CD4-positive, alpha-beta memory T cell (primary cell): ENCODE measurements at places on chromosomes 5 and 9. TPM values are rescaled to one million over a fixed set of nuclear protein-coding genes. Genes with fewer than 3 reads are reported as not detected.
A peak's percentile ranks its signal among the peaks of the same experiment; 100 is the strongest.

DNA sequence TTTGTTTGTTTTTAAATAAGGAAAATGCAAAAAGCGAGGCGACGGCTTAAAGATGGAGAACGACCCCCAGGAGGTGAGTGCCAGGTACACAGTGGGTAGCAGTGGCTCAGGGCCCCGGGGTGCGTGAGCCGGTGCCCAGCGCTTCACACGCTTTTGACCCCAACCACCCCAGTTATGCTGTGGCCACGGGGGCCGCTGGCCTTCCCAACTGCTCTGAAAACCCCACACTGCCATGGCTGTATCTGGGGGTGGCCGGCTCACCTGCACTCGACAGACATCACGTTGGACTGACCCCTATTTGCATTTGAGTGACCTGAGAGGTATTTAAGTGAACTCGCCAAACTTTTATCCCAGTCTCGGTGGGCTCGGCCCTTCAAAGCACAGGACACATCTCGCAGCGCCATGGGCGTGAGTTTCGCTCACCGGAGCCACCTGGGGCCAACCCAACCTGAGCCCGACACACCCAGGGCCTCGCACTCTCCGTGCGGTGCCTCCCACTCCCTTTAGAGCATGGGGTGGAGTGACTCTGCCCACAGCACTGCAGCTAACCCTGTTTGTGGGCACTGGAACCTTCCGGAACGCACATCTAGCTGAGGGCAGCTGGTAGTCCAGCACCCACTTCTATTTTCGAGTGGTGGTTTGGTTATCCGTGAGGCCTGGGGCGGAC lies 13.7 kb upstream of the AJM1 start:
- no peak overlapping the region for H3K4me3 ChIP-seq
- H3K27ac ChIP-seq, result no peak overlapping the region
- H3K4me1 ChIP-seq, result no peaks in the 10 kb centered on the region
- peaks cover 18% of the 10 kb centered on the region for H3K36me3 ChIP-seq

- no peak overlapping the region for H3K4me3 ChIP-seq
- H3K27me3 ChIP-seq, result no peaks in the 10 kb centered on the region
- H3K27ac ChIP-seq, result no peak overlapping the region
- no peaks in the 10 kb centered on the region for H3K36me3 ChIP-seq
These were observed 3.3 kb downstream of the LCN8 start for GRCh38 chr9:136754626-136755301.

DNA sequence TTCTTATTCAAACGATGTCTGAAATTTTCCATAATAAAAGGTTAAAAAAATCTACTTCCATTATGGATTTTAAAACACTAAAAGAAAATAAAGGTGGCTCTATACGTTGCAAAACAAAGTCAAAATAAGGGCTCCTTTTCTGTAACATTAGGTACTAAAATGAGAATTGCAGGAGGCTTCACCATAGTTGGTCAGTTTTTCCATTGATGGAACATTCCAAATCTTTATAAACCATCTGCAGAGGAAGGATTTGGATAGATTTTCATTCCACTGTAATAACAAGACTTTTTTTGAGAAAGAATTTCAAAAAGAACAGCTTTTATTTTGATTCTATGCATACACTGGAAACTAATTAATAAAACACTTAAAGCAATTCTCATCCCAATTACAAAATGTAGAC lies 145.6 kb downstream of the LURAP1L start:
- no peaks in the 10 kb centered on the region for H3K36me3 ChIP-seq
- no peaks in the 10 kb centered on the region for H3K27me3 ChIP-seq
- DNase-seq, result no peak
- H3K4me3 ChIP-seq, result no peak overlapping the region
- no peak overlapping the region for H3K27ac ChIP-seq

DNA sequence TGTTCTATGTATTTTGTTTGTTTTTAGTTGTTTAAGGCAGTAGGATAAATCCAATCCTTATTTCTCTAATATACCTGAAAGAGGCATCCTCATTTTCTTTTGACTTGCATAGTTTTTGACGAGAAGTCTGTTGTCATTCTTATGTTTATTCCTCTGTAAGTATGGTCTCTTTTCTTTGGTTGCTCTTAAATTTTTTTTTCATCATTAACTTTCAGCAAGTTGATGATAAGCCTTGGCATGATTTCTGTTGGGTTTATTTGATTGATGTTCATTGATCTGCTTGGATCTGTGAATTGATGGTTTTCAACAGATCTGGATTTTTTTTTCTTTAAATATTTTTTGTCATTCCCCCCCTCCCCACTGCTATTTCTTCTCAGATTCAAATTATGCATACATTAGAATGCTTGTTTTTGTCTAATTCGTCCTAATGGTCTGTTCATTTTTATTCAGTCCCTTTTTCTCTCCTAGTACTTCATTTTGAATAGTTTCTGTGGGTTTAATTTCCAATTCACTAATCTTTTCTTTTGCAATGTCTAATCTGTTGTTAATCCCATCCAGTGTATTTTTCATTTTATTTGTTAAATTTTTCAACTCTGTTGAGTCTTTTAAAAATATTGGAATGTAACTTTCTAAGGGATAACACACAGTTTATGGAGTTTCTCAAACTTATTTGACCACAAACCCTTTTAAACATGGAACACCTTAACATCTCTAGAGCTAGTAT lies 495.9 kb downstream of the CSNK1G3 start:
- no peak overlapping the region for H3K4me3 ChIP-seq
- no peak overlapping the region for H3K27ac ChIP-seq
- no peaks in the 10 kb centered on the region for H3K27me3 ChIP-seq
- H3K4me1 ChIP-seq, result no peaks in the 10 kb centered on the region
- DNase-seq, result no peak
- H3K36me3 ChIP-seq, result no peaks in the 10 kb centered on the region

GRCh38 chr5:65695896-65696295 lies 26.0 kb downstream of the SGTB start:
- H3K36me3 ChIP-seq, result peaks cover 27% of the 10 kb centered on the region
- no peaks in the 10 kb centered on the region for H3K27me3 ChIP-seq
- DNase-seq, result no peak

DNA sequence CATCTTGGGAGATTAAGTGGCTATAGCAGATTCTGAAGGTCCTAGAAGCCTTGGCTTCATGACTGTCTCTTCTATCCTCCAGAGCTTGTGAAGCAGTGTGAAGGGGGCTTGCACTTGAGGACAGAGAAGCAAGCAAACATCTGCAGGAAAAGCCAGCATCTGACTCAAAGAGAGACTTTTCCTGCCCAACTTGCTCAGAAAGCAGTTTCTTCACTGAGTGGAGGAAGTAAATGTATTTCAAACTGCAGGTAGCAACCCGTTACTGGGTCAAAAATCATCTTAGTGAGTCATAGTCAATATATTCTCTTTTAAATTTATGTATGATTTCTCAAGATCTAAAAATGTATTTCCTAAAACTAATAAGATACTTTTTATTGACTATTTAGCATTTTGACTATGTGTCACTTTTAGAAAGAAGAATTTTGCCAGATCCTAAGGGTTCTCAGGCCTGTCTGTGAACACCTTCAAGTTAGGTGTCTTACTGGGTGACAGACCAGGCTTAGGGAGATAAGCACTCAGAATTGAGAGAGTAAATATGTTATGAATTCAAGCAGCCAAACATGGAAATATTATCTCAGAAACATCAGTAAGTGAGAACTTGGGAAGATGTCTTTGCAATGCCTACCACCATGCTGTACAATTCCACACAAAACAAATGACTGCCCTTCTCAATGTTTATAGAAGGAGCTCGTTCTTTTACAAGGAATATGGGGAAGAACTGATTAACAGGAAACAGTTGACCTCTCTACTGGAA lies 72.6 kb upstream of the DMAC1 start:
- H3K4me1 ChIP-seq, result no peaks in the 10 kb centered on the region
- DNase-seq, result no peak
- H3K27ac ChIP-seq, result no peak overlapping the region
- no peaks in the 10 kb centered on the region for H3K36me3 ChIP-seq

GRCh38 chr9:36399980-36400331 lies at the start of gene RNF38:
RNF38 (minus strand) TSS chr9:36400269; CDS start chr9:36400108, 161 bp downstream.
- H3K27ac ChIP-seq, result peak within 1 kb of the TSS; percentile 97
- no peaks in the 10 kb centered on the region for H3K27me3 ChIP-seq
- peak within 1 kb of the TSS; percentile 77 for H3K4me3 ChIP-seq

The ZNF879 gene
- 15.9 TPM for total RNA-seq
